ENCODE measurements at places on chromosomes 13 and 19. TPM values are rescaled to one million over a fixed set of nuclear protein-coding genes. Genes with fewer than 3 reads are reported as not detected.

DNA sequence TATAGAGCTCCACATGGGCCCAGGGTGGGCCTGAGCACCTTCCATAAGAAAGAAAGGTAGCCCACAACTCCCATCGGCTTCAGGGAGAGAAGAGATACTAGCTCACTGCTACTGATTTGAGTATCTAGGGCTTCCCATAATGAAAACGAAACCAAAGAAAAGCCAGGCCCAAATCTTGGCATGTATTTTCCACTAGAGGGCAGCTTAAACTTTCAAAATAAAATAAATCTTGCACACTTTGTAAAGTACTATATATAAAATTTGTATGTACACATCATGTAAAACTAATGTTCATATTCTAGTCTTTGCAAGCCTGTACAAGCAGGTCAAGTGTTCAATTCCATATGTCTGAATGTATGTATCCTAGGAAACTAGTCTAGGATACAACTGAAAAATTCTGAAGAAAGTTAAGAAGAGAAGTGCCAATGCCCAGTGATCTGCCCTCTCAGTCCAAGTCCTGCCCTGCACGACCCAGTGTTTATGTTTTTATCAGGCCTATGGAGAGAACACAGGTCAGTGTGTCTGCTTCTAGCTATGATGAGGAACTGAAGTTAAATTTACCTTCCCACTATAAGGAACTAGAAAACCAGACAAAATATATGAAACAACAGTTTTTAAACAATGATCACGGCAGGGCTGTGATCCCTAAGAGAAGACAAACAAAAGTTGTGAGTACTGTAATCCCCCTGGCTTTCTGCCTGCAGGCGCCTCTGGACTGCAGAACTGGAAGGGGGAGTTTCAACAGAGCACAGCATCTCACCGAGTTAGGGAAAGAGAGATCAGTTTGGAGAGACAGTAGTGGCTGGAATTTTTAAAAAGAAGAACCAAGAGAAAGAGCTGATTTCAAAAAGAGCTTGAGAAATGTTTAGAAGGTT is 475.7 kb downstream of the UQCRFS1 start:
- H3K4me1 ChIP-seq = peaks cover 3% of the 10 kb centered on the region
- peaks cover 14% of the 10 kb centered on the region for H3K27me3 ChIP-seq
- no peak overlapping the region for H3K4me3 ChIP-seq
- DNase-seq = no peak
- H3K27ac ChIP-seq = peak overlapping the region; percentile 63

DNA sequence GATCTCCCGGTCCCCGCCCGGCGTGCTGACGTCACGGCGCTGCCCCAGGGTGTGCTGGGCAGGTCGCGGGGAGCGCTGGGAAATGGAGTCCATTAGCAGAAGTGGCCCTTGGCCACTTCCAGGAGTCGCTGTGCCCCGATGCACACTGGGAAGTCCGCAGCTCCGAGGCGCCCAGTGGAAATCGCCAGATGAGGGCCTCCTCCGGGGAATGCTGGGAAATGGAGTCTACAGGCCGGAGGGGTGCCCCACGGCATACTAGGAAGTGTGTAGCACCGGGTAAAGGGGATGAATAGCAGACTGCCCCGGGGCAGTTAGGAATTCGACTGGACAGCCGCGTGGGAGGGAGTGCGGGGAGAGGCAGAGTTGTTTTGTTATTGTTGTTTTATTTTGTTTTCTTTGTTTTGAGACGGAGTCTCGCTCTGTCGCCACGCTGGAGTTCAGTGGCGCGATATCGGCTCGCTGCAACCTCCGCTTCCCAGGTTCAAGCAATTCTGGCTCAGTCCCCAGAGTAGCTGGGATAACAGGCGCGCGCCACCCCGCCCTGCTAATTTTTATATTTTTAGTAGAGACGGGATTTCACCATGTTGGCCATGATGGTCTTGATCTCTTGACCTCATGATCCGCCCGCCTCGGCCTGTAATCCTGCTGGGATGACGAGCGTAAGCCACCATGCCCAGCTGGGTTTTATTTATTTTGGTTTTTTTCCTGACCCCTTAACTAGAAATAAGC is 390 bp upstream of the PPP1R12C start:
- H3K27ac ChIP-seq = peak overlapping the region; percentile 98
- H3K4me3 ChIP-seq = peak overlapping the region; percentile 96
- H3K36me3 ChIP-seq = no peaks in the 10 kb centered on the region
- peaks cover 26% of the 10 kb centered on the region for H3K4me1 ChIP-seq
- H3K27me3 ChIP-seq = peaks cover 6% of the 10 kb centered on the region
- DNase-seq = peak; percentile 91

DNA sequence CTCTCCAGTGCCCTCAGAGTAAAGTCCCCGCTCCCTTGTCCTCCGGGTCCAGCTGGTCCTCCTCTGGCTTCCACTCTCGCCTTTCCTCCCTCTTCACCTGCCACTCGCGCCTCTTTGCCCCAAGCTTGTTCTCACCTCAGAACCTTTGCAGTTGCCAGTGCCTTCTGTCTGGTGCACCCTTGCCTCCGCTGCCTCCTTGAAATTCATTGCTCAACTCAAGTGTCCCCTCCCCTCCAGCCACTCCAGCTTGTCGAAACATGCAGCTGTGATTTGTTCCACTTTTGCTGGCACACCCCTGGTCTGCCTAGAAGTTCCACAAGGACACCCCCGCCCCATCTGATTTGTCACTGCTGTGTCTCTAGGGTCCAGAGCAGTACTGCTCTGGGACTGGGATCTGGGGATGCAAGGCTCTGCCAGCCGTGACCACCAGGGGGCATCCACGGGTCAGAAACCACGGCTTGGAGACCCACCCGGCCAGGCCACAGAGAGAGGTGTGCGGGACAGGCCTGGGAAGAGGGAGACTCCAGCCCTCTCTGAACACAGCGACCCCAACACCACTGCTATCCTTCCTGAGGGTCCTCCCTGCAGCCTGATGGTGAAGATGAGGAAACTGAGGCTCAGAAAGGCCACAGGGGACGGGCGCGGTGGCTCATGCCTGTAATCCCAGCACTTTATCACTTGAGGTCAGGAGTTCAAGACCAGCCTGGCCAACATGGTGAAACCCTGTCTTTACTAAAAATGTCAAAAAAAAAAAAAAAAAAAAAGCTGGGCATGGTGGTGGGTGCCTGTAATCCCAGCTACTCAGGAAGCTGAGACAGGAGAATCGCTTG is 49.9 kb downstream of the AP1M1 start:
- H3K4me3 ChIP-seq = no peak overlapping the region
- DNase-seq = peak; percentile 88
- H3K27me3 ChIP-seq = peaks cover 4% of the 10 kb centered on the region
- no peaks in the 10 kb centered on the region for H3K36me3 ChIP-seq
- no peaks in the 10 kb centered on the region for H3K4me1 ChIP-seq

DNA sequence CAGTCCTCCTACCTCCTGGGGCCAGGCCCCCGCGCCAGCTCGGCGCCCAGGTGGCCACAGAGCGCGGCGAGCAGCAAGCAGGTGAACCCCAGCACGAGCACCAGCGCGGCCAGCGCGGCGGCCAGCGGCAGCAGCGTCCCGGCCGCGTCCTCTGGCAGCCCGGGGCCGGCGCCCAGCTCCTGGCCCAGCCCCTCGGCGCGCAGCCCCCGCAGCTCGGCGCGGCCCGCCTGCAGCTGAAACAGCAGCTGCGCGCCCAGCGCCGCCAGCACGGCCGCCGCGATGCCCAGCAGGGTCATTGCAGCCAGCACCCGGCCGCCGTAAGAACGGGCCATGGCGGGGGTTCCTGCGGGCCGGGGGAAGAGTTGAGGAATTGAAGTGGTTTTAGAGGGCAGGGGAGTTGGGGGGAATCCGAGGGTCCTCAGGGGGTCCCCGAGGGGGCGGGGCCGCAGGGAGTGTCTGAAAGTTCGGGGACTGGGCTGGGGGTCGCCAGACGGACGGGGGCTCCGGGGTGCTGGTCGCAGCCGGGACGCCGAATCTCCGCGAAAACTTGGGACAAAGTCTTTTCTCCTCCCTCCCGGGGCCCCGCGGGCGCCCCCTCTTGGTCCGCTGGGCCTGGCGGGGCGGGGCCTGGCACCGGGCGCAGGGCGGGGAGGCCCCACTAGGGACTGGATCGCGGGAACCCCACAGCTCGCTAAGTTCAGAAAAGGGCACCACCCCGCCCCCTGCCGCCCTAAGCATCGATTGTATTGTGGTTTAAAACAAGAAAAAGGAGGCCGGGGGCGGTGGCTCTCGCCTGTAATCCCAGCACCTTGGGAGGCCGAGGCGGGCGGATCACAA is at the start of gene TMEM221:
Gene TMEM221 (minus strand): TSS at position 538 of the 837 bp plus-strand sequence. CDS start 206 bp downstream, at position 332.
- no peaks in the 10 kb centered on the region for H3K4me1 ChIP-seq
- H3K27me3 ChIP-seq = peaks cover 20% of the 10 kb centered on the region

Gene ERICH6B
- not detected for total RNA-seq

All from progenitor cell of endocrine pancreas (in vitro differentiated cells).